T-helper 17 cell (primary cell): ENCODE measurements at places on chromosomes 2 and 18. TPM values are rescaled to one million over a fixed set of nuclear protein-coding genes. Genes with fewer than 3 reads are reported as not detected.

GRCh38 chr2:37377187-37377532 is 32.7 kb downstream of the QPCT start:
- no peaks in the 10 kb centered on the region for H3K36me3 ChIP-seq
- no peak overlapping the region for H3K4me3 ChIP-seq
- DNase-seq, result no peak
- H3K4me1 ChIP-seq, result peaks cover 10% of the 10 kb centered on the region
- no peak overlapping the region for H3K27ac ChIP-seq

EFR3B gene
- not detected for total RNA-seq

GRCh38 chr2:159226059-159226461 is 60.4 kb downstream of the WDSUB1 start:
- H3K4me1 ChIP-seq, result peaks cover 2% of the 10 kb centered on the region
- H3K27ac ChIP-seq, result no peak overlapping the region
- H3K36me3 ChIP-seq, result peaks cover 3% of the 10 kb centered on the region
- H3K27me3 ChIP-seq, result peaks cover 8% of the 10 kb centered on the region
- H3K4me3 ChIP-seq, result no peak overlapping the region

SCRN3 gene
- total RNA-seq, result 11.6 TPM

- no peak for DNase-seq
- H3K4me3 ChIP-seq, result no peak overlapping the region
- peaks cover 3% of the 10 kb centered on the region for H3K4me1 ChIP-seq
- H3K27me3 ChIP-seq, result peaks cover 39% of the 10 kb centered on the region
- H3K27ac ChIP-seq, result no peak overlapping the region
These were observed 55.5 kb downstream of the INHBB start for GRCh38 chr2:120401275-120402066.

RIT2 gene
- total RNA-seq, result not detected

UNC50 gene
- total RNA-seq, result 12.0 TPM
